ENCODE measurements at places on chromosomes 11 and 22.

GRCh38 chr11:102920118-102920684, 35.3 kb downstream of the MMP13 start:
- no peak for DNase-seq

DNA sequence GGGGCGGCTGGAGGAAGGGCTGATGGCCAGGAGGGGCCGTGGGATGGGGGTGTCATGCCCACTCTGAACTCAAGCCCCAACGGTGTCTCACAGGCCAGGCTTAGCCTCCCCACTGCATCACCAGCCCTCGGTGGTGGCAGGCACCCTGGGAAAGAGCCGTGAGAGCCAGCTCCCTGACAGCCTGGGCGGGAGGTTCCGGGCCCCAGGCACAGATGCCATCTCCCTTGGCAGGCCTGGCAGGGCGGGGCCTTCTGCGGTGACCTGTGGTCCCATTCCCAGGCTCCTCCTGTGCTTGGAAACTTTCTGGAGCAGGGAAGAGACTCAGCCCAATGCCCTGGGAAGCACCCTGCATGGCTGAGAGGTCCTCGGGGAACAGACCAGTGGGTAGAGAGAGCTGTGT, 4.8 kb downstream of the PHLDA2 start:
- no peak for DNase-seq

- no peak for DNase-seq
Observed at GRCh38 chr11:100578831-100579311, 108.2 kb upstream of the ARHGAP42 start.

DNA sequence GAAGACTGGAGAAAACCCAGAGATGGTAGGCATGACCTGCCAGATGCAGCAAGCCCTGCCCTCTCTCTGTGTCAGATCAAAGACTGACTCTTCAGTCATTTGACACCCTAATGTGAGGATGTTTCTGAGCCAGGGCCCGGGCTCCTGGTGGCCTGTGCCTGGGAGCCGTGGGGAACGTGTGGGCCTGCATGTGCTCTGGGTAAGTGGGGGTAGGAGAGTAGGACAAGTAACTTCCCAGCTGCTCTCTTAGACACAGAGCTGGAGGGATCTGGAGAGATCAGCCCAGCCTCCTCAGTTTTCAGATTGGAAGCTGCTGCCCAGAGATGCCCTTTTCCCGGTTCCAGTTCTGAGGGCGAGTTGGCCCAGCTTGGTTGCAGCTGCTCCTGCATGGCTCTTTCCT, 110.8 kb downstream of the TEAD1 start:
- DNase-seq, result no peak

DNA sequence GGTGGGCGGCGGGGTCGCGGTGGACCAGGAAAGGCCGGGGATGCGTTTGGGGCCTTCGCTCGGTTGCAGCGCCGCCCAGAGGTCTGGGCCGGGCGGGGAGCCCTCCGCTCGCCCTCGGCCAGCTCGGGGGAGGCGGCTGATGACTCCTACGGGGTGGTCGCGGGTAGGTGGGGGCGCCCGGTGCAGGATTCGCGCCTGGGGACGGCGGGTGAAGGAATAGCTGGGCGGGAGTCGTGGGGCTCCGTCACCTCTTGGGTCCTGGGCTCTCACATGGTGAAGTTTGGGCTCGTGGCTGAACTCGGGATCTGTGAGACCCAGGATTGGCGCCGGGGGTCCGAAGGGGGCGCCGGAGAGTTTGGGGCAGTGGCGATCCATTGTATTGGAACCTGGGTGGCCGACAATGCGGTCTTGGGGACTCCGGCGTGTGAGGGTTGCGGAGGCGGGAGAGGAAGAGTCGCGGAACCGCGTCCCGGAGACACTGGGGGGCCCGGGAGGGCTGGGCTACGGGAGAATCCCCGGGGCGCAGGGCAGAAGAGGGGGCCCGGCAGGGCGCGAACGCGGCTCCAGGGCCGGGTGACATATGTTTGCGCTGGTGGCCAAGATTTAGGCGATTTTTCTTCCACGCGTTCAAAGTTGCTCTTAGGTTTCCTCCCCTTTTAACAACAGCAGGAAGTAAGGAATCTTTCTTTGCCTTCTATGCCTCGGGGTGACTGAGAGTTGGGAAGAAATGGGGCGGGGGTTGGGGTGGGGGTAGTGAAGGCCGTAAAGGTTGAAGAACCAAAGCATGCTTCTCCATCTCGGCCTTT, 935 bp downstream of the QSER1 start:
- peak; percentile 69 for DNase-seq

GRCh38 chr11:117179048-117179999, 781 bp downstream of the SIDT2 start:
- DNase-seq, result peak; percentile 34

DNA sequence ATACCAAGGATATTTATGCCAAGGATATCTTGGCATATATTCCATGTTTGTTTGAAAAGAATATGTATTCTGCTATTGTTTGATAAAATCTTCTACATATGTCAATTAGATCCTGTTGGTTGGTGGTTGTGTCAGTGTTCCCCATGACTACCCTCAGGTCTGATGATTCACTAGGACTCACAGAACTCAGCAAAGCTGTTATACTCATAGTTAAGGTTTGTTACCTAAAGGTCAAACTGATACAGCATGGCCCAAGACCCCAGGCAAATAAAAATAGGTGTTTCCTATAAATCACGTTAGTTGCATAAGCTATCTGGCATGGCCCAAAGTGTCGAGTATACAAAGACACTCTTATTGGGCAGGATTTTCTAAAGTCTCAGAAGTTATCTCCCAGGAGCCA, 30.2 kb upstream of the B3GNT6 start:
- no peak for DNase-seq

GRCh38 chr11:122159173-122159721, 43.2 kb upstream of the BLID start:
- DNase-seq, result no peak
